ENCODE measurements at places on chromosomes 3 and 15.

DNA sequence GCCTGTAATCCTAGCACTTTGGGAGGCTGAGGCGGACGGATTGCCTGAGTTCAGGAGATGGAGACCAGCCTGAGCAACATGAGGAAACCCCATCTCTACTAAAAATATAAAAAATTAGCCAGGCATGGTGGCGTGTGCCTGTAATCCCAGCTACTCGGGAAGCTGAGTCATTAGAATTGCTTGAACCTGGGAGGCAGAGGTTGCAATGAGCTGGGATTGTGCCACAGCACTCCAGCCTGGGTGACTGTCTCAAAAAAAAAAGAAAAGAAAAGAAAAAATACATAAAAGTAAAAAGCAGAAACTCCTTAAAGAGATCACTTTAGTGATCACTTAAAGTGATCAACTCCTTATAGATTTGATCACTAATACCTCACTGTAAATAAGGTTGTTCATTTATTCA is 78.0 kb downstream of the GMPS start:
- DNase-seq: no peak

DNA sequence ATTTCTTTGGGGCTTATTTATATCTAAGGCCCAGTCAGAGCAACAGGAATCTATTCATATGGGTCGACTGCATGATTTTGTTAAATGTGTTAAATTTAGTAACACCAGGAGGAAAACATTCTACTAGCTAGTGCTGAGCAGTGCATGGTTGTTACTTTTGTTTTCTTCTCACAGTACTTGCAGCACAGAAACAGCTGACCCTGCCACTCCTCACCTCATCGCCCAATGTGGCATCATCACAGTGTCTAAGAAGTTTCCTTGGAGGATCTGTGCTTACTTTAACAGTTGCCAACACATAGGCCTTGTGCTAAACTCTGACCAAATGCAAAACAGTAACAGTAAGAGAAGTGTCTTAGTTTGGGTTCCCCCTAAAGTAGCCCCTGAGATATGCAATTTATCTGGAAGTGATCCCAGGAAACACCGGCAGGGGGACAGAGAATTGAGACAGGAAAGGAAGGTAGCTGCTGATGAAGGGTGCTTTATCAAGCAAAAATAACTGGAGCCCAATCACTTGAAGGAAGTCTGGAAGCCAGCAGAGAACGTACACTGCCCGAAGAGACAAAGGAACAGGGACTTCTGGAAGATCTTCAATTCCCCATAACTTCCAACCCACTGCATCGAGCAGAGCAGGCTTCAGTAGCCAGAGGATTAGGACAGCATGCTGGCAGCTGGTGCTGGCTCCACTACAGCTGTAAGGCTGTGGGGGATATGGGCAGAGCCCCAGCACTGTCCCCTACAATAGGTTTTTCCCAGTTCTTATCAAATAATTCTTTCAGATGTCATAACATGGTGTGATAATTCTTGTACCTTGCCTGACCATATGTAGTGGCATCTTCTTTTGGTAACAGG is 36.0 kb upstream of the ULK4 start:
- DNase-seq: no peak

GRCh38 chr3:140956058-140956835 is 14.6 kb downstream of the SLC25A36 start:
- no peak for DNase-seq

DNA sequence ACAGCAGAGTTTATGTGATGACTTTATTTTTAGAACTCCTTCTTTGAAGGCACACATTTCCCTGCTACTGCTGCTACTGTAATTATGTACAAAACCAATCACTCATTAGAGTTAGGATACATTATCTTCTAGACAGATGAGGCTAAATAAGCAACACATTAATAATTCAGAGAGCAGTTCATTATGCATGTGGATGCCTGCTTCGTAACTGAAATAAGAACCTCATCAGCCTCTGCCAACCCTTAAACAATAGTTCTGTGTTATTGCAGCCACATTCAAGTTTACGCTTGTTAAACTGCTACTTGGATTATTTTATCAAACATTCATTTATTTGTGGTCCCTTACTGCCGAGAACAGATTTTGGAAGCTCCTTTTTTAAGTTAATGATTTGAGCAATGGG is 52.5 kb upstream of the C15orf61 start:
- DNase-seq: peak; percentile 72

DNA sequence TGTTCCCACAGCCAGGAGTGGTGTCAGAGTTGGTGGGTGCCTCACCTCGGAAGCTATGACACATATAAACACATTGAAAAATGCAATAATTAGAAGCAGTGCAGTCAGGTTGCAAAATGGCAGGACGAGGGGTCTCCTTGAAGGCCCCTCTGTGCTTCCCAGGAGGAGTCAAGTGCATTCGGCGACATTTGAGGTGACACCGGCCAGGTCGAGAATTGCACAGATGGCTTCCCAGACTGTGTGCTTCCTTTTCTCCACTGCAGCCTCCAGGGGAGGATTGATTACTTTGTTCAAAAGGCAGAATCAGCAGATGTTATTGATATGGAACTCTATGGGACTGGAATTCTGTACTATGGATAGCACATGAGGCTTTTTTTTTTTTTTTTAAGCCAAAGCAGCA is 163.2 kb downstream of the MINAR1 start:
- DNase-seq: no peak

DNA sequence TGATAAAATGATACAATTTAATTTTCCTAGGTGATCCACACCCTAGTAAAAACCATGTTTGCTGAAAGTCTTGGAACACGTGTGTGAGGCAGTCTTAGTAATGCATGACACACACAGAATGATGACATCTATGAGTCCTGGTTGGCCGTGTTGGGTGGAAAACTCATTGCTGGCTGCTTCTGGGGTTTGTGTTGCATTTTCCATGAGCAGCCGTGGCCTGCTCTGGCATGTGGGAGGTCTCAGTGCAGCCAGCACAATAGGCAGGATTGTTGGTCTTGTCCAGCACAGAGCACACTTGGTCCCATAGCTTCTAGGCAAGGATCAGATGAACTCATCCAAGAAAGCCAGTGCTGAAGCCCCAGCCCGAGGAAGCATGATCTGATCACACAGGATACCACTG is 172.8 kb upstream of the UBE3A start:
- no peak for DNase-seq

- no peak for DNase-seq
Observed at GRCh38 chr15:96599268-96599667, 268.8 kb downstream of the NR2F2 start.

All from NCI-H446 treated with DMSO at 0.1 percent for 48 hours (cell line).